ENCODE measurements at places on chromosomes 16 and 17. TPM values are rescaled to one million over a fixed set of nuclear protein-coding genes. Genes with fewer than 3 reads are reported as not detected.

GRCh38 chr16:65015599-65015998 is 106.3 kb downstream of the CDH11 start:
- H3K4me1 ChIP-seq, result no peaks in the 10 kb centered on the region
- no peak for DNase-seq
- H3K36me3 ChIP-seq, result peaks cover 17% of the 10 kb centered on the region
- H3K27me3 ChIP-seq, result no peaks in the 10 kb centered on the region
- H3K27ac ChIP-seq, result no peak overlapping the region

- no peaks in the 10 kb centered on the region for H3K36me3 ChIP-seq
- no peaks in the 10 kb centered on the region for H3K27me3 ChIP-seq
- no peak overlapping the region for H3K27ac ChIP-seq
- H3K4me3 ChIP-seq, result peak overlapping the region; percentile 54
These were observed 491 bp downstream of the USP7 start for GRCh38 chr16:8963010-8963820.

DNA sequence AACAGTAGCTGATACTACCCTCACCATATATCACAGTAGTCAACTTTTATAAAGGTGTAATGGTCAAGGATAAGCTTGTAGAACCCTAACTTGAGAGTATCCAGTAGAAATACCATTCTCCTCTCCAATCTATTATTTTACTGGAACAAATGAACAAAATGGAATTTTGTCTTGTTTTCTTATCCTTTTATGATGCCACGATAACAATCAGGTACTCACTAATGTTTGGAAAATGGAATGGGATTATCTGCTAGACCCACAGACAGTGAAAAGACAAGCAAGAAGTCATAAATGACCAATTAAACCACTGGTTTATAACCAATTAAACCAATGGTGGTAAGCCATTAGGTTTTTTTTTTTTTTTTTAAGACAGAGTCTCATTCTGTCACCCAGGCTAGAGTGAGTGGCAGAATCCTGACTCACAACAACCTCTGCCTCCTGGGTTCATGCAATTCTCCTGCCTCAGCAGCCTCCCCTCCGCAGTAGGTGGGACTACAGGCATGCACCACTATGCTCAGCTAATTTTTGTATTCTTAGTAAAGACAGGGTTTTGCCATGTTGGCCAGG is 10.4 kb downstream of the GPATCH8 start:
- H3K36me3 ChIP-seq, result peaks cover 6% of the 10 kb centered on the region
- no peak overlapping the region for H3K4me3 ChIP-seq
- no peak for DNase-seq
- H3K27me3 ChIP-seq, result no peaks in the 10 kb centered on the region
- peaks cover 6% of the 10 kb centered on the region for H3K4me1 ChIP-seq

DNA sequence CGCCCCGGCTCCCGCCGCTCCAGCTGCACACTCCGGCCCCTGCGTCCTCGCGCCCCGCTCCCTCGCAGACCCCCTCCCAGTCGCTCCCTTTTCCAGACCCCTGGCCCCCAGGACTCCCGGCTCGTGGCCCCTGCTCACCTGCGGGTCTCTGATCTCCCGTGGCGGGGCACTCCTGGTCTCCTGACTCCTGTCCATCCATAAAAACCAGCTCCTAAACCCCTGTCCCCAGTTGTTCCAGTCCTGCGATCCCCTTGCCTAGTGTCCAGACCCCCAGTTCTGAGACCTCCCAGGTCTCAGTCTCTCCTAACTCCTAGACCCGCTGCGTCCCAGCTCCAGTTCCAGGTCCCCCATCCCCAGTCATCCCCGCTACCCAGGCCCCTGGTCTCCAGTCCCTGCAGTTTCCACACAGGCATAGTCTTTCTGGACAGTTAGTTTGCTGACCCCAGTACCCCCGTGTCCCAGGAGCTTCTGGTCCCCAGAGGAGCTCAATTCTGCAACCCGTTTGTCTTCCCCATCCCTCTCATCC is 379 bp downstream of the SNX29 start:
- peak overlapping the region; percentile 96 for H3K4me3 ChIP-seq
- H3K36me3 ChIP-seq, result peaks cover 4% of the 10 kb centered on the region

Gene PGAP3
- 36.8 TPM for total RNA-seq

Measured in mesothelial cell of epicardium (in vitro differentiated cells).